ENCODE measurements at places on chromosomes 13 and 19.

DNA sequence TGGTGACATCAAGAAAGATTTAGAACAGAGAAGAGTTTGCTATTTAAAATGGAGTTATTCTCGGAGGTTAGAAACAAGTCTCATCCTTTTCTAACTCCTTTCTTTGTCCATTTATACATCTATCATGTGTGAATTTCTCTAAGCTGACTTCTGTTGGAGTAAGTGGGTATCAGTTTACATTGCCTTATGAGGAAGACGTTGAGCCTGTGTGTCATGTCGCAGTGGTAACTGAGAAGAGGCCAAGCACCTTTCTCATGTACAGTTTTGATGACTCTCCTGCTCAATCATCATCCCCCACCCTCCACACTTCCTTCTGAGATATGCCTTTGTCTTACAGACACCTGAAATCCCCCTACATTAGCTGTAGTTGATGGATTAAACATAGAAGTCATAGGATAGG, 624.8 kb downstream of the LIG4 start:
- no peak for DNase-seq

- peak; percentile 59 for DNase-seq
Observed at GRCh38 chr19:49555600-49556411, 24.6 kb downstream of the NOSIP start.

DNA sequence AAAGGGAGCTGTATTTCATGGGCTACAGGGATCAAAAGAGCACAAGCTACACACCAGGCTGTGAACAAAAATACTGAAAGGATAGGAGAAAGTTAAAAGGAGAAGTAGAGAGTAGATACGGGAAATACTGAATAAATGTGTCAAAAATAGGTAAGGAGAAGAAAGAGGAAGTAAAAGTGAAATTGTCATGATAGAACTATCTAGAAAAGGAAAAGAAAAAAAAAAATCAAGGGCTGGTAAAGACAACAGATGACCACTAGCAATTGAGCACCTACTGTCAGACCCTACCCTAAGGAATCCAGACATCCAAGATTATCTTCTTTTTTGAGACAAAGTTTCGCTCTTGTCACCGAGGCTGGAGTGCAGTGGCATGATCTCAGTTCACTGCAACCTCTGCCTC, 4.8 kb downstream of the RUBCNL start:
- DNase-seq: no peak

DNA sequence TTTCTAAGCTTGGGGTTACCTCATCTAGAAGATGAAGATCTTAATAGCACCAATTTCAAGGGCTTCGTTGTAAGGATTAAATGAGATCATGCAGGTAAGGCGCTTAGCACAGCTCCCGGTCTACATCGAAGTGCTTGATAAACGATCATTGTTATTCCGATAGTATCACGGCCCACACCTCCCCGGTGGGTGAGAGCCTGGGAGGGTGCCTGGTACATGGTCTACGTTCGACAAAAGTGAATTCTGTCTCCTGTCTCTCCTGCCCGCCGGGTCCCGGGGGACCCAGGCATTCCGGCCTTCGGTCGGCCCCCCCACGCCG, 501 bp upstream of the MYH14 start:
- DNase-seq: no peak

- no peak for DNase-seq
Observed at GRCh38 chr13:69879936-69880335, 227.7 kb upstream of the ATXN8OS start.

- peak; percentile 78 for DNase-seq
Observed at GRCh38 chr13:94595950-94596574, at the start of gene TGDS. TSS of gene TGDS (minus strand) at chr13:94596152. CDS start at chr13:94596136, 16 bp downstream.

GRCh38 chr19:4229179-4229931, at the start of gene EBI3:
TSS of gene EBI3 (plus strand) at chr19:4229523. CDS start at chr19:4229551, 28 bp downstream.
- no peak for DNase-seq

GRCh38 chr13:61410266-61410665, 5.4 kb downstream of the PCDH20 start:
- no peak for DNase-seq

GRCh38 chr13:100392709-100393630, 195.6 kb downstream of the GGACT start:
- DNase-seq: peak; percentile 37

DNA sequence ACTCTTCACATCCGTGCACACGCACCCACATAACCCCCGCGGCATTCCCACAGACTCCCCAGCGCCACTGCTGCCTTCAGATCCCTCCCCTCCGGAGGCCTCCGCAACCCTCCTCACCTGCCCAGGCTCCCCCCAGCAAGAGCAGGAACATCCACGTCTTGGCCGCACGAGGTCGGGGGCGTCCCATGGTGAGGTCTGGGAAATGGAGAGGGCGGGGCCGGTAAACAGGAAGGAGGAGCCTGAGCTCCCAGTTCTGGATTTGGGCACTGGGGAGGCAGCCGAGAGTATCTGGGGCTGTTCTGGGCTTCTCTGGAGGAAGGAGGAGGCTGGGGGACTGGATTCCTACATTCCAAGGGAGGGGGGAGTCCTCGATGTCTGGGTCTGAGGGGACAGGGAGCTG, 423 bp downstream of the KLK8 start:
- DNase-seq: no peak

DNA sequence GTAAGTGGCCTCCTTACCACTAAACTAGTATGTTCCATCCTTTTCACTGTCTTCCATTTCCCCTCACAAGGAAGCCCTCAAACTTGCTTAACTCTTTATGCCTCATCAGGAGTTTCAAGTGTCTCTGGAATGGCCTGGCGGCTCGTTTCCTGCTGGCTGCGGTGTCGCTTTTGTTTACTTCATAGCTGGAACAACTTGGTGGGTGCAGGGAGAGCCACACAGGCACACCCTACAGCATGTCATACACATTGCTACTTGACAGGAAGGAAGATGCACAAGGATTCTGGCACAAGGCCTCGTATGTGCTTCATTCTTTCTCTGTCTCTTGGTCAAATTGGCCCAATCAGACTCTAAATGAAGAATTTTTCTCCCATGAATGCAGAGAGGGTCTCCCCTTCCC, 488.3 kb downstream of the FOXO1 start:
- no peak for DNase-seq

DNA sequence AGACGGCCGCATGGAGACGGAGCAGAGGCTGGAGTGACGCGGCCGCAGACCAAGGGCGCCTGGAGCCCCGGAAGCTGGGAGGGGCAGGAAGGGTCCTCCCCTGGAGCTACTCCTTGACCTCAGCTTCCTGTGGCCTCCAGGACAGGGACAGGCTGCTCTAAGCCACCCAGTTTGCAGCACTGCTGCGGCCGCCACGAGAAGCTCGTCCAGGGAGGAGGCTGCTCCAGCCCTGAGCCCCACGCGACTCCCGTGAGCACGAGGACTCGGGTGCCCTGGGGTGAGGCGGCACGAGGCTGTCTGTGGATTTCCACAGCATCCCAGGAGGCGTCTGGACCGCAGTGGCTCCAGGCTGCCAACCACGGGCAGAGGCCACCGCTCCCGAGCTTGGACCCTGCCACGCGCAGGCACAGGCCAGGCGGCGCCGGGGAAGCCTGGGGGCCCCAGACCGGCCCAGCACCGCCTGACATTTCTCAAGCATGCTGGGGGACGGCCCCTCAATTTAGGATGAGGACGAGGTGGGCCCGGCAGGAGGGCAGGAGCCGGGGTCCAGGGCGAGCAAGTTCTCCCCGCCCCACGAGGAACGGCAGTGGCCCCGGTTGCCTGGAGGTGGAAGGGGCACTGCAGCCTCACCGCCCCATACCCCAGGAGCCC, 10.7 kb downstream of the SBNO2 start:
- DNase-seq: no peak

DNA sequence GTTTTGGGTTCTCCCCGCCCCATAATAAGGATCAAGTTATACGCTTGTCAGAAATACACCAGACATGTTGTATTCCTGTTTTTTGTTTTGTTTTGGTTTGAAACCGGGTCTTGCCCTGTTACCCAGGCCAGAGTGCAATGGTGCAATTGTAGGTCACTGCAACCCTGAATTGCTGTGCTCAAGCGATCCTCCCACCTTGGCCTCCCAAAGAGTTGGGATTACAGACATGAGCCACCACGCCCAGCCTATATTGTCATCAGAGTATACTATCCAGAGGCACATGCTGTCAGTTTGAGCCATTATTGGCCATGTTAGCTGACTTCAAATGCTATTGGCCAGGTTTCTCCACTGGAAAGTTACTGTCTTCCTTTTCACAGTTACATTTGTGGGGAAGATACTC, 9.8 kb downstream of the SAFB start:
- no peak for DNase-seq

DNA sequence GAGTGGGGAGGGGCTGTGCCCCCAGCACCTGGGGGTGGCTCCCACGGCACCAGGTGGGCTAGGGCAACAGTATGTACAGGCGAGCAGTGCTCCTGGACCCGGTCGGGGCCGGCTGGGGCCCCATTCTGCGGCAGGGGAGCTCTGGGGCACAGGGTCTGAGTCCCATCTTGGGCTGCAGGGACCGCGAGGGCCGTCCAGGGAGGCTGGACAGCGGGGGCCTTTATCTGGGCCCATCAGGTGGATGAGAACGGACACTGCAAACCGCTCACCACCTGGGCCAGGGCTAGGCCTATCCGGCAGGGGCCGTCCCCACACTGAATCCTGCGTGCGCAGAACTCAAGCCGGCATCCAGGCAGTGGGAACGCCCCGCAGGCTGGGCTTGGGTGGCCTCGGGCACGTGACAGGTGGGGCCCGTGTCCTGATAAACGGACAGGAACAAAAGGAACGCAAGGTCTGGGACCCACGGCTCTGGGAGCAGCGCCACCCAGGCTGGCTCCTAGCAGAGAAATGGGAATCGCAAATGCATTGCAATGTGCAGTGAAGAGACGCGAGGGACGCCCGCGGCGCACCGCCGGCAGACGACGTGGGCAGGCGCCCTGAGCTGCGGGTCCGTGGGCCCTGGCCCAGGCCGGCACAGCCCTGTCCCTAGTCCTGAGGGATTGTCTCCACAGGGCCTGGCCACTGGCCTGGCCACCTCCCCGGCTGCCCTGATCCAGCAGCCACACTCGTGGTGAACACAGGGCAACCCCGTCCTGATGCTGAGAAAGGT, 29.7 kb downstream of the BTBD2 start:
- DNase-seq: no peak

DNA sequence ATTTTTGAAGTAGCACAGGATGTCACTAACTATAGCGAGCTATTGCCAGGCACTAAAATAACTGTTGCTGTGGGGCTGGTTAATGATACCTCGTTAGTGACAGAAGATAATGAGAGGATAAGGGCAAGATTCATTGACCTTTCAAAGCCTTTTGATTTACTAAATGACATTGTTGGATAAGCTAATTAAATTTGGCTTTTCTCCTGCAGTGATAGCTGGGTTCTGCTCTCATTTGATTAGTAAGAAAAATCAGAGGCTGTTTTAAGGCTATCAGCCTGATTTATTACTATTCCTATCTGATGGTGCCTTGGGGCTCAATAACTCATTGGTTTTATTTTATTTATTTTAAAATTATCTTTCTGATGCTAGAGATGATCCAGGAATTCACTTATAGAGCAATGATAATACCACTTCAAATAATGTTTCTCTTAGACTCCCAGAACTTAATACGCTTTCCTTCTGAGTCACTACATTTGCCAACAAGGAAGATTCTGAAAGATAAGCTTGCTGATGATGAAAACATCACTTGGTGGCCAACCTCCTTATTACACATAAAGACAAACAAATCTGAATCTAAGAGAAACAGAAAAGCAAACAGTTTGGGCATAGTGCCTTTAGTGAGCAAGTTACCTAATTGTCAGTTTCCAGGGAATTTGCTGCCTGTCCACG, 501.3 kb upstream of the ARGLU1 start:
- DNase-seq: no peak

GRCh38 chr19:36207605-36208252, 6.7 kb downstream of the ZNF565 start:
- no peak for DNase-seq

DNA sequence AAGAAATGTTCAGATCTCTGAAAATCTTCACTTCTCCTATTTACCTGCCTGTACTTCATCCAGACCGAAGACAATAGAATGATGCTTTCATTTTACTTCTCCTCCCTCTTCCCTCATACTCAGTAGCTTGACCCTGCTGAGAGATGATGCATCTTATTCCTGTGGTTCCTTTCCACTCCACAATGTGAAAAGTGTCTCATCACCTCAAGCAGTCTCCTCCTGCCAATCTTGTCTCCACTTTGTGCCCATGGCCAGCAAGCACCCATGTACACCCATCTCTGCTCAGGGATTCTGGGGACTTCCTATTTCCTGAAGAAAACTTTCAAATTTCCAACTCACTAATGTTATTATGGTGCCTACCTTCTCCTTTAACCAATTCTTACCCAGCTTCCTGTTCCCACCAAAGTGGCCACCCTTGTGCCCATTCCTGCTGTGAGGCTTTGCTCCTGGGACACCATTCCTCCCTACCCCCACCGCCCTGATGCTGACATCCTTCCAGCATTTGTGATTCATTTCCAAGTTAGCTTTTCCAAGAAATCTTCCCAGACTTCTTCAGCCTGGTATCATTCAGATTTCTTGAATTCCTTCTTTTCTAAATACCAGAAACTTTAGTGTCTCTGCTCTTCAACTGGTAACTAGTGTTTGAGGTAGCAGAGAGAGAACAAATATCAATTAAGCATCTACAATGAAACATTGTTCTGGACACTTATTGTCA, 212.5 kb downstream of the POSTN start:
- DNase-seq: no peak

- DNase-seq: no peak
Observed at GRCh38 chr19:10648360-10648759, 5.8 kb upstream of the ILF3 start.

DNA sequence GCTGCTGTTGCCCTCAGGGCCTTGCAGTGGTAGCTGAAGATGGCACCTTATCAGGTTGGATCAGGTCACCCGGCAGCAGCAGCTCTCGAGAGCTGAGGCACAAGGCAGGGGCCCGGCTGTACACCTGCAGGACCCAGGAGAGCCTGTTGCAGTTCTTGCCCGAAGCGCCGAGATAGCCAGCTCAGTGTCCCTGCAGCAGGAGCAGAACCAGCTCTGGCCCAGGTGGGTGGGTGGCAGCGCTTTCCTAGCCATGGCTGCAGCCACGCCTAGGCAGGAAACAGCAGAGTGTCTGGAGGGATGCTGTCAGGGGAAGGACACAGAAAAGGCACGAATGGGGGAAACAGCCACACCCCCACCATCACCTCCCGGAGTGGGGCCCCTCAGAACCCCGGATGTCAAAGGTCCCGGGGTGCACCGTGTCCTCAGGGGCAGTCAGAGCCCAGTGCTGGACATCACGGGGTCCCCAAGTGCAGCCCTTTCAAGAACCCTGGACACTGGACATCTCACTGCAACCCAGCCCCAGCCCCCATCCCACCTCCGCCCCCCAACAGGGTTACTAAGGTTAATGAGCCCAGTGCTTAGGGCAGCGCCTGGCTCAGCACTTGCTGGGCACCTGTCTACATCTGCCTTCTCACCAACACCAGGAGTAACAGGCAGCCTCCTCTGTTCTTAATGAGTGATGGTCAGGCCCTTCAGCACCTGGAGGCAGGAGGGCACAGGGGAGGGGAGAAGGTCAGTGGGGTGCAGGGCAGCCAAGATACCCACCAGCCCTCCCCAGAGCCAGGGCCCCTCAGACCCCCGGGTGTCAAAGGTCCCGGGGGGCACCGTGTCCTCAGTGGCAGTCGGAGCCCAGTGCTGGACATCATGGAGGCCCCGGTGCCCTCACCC, 8.7 kb downstream of the ACP4 start:
- DNase-seq: no peak
